ENCODE measurements at places on chromosomes 11 and 22.

- DNase-seq: no peak
Observed at GRCh38 chr11:78085972-78086371, 6.3 kb upstream of the NDUFC2 start.

DNA sequence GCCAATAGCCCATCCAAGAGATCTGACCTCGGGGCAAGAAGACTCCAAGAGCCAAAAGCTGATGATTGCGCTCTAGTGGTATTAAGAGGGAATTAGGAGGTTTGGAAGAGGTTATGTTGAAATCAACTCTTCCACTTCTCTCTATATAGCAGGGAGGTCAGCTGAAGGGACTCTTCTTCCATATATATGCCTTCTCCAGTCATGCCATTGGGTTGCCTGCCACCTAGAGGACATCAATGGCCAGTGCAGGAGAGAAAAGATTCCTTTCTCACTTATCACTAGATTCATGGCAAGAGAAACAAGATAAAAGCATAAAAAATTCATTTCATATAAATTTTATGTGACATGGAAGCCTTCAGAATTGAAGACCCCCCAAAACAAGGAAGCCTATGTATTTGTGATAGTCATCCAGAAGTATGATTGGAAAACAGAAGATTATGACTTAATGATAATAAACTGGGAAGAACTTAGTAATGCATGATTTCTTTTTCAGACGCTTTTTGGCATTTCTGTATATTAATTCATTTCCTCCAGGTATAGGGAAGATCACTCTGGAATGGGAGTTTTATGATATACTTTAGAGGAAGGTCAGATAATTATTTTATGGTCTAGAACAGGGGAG, 435.1 kb upstream of the DDI1 start:
- no peak for DNase-seq

DNA sequence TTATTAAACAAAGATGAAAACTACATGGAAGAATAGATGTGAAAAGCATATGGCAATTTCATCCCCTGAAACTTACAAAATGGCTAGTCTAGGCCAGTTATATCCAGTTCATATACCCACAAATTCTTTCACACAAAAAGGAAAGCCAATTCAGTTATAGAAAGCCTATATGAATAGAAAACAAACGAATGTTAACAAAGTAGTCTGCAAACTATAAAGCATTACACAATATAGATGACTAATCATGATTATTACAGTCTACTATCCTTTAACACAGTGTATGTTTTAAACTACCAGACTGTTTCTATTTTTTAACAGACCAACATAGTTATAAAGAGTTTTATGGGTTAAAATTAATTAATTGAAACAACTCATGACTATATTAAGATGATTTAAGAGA, 12.1 kb downstream of the DCUN1D5 start:
- DNase-seq: no peak

DNA sequence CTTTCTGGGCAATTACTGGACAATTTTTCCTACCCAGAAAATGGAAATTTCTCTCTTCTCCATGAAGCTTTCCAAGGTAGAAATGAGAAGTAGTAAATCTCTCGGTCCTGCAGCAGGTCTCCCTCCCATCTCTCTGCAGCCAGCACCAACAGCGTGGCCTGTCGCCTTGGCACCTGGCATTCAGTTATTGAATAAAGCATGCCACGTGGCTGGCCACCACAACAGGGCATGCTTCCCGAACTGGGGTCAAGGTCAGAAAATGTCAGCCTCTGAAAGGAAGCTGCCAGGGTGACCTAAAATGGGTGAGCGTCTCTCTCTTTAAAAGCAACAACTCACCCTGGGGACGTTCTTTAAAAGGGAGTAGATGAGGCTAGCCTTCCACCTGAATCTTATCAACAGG, 14.0 kb downstream of the CACNG2 start:
- DNase-seq: no peak

DNA sequence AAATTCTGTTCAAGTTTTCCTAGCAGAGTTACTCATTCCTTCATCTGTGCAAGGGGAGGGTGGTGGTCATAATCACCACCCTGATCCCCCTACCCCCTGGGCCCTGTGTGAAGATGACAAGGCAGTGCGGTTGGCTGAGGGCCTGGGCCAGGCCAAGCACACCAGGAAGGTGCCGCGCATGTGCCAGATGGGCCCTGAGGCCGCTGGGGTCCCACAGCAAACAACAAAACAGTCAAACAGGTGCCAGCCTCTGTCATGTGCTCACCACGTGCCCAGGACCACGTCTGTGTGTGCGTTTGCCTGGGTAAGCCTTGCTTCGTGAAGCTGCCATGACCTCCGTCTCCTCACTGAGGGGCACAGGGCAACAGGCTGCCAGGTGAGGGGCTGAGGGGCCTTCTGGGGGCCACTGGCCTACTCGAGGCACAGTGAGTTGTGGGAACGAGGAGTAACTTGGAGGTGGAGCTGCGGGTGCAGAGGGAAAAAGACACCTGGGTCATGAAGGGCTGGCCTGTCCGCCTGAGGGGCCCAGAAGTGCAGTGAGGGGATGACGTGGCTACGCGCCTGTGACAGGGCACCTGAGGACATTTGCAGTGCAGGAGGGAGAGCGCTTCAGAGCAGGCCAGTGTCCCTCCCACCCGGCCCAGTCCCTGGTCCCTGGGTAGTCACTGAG, 25.8 kb downstream of the RSPH14 start:
- DNase-seq: no peak

- no peak for DNase-seq
Observed at GRCh38 chr22:35218079-35218478, 39.2 kb upstream of the HMGXB4 start.

DNA sequence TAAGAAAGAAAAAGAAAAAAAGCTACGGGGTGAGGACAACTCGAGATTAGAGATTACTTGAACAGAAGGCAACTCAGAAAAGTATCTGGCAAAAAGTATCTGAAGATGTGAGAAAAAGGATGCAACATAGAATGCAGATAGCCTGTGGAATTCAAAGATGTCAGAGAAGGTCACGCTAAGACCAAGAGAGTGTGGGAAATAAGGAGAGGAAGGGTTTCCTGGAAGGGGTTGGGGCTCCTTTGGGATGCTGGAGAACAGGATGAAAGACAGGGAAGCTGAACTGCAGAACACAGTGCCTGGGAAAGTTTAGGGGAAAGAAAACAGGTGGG, 1.2 kb downstream of the GUCY1A2 start:
- DNase-seq: peak; percentile 28

- no peak for DNase-seq
Observed at GRCh38 chr11:114719562-114719961, 41.2 kb downstream of the NXPE2 start.

- DNase-seq: no peak
Observed at GRCh38 chr22:23175817-23176644, 4.3 kb upstream of the BCR start.

GRCh38 chr11:28245131-28245530, 136.9 kb downstream of the METTL15 start:
- DNase-seq: no peak

DNA sequence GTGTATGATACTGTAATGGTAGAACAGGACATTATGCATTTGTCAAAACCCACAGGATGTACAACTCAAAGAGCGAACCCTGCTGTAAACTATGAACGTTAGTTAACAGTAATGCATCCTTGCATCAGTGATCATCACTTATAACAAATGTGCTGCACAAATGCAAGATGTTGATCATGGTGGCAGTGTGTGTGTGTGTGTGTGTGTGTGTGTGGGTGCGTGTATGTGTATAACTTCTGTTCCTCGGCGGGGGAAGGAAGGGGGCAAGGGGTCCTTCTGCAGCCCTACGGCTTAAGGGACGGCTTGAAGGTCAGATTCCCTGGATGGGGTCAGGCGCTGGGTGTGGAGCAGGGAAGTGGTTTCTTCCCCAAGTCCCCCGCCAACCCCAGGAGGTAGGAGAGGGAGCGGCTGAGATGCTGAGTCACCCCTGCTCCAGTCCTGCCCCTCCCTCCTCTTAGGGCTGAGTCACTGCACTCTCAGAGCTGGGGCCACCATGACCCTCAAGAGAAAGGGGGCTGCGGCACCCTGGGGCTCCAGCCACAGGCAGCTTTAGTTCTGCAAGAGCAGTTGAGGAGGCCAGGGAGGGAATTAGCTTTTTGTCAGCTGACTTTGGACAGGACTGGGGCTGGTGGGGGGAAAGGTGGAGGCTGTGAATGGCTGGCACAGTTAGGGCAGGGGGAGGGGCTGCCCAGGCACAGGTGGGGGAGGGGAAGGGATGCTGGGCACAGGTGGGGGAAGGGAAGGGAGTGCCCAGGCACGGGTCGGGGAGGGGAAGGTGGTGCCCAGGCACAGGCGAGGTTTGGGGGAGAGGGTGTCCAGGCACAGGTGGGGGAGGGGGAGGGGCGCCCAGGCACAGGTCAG, 8.8 kb upstream of the CTSD start:
- DNase-seq: no peak

DNA sequence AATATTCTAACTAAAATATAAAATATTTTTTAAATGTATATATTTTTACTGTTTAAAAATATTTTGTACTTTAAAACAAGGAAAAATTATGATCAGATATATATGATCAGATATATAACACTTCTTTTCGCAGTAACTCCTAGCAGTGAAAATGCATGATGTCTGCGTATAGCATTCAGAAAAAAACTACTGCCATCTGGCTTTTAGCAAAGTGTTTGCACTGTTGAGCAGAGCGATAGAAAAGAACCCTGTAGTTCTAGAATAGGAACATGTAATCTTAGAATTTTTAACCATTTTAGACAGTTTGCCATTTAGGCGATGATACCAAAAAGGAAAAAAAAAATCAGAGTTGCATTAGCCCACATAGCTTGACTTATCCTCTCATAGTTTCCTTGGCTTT, 370.4 kb upstream of the ANO3 start:
- DNase-seq: no peak

Data from C1 segment of cervical spinal cord (tissue), 14 donors.